ENCODE measurements at places on chromosomes 4 and X.

- DNase-seq, result no peak
Measured at GRCh38 chr4:183601381-183601780, 57.6 kb downstream of the RWDD4 start.

GRCh38 chr4:145338568-145338967, 143.1 kb upstream of the SMAD1 start:
- DNase-seq, result no peak

DNA sequence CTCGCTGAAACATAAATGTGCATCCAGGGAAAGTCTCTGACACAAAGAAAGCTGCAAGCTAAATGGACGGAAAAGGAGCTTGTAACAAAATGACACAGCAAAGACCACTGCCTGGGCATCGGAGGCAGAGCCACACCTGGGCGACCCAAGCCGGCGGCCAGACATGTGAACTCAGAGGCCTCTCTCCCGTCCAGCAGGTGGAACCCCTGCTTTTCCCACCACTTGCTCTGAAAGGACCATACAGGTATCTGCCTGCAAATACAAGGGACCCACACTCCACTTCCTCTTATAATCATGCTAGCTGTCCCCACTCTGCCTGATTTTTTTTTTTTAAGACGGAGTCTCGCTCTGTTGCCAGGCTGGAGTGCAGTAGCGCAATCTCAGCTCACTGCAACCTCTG, 12.0 kb downstream of the CPLX1 start:
- DNase-seq, result no peak

- DNase-seq, result no peak
Measured at GRCh38 chrX:30027636-30028035, 187.7 kb upstream of the MAGEB2 start.

All from activated CD4-positive, alpha-beta T cell treated with anti-CD3 and anti-CD28 coated beads for 48 hours (primary cell).